Activated CD4-positive, alpha-beta T cell treated with anti-CD3 and anti-CD28 coated beads, Interleukin-2, amount 10 ng/mL, durations not matched to agents 7 days and 5 days (primary cell): ENCODE measurements at places on chromosomes 6 and 20. TPM values are rescaled to one million over a fixed set of nuclear protein-coding genes. Genes with fewer than 3 reads are reported as not detected.

DNA sequence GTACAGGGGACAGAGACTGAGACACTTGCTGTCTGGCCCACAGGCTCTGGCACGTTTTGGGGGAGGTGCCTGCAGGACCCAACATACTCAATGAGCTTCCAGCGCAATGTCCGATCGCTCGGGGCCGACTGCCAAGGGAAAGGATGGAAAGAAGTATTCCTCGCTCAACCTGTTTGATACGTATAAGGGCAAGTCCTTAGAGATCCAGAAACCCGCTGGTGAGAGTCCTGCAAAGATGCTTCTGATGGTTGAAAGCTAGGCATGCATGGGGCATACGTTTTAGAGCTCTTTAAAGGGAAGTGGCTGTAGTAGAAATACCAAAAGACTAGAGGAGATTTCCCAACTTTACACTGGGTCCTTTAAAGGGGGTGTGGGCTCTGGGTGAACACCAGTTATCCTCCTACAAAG, 2.2 kb downstream of the PRRC2A start:
- DNase-seq: no peak

Gene WFDC12
- not detected for total RNA-seq

GRCh38 chr6:158625881-158626305, 18.6 kb downstream of the DYNLT1 start:
- DNase-seq: no peak

Gene CD93
- total RNA-seq: 1.8 TPM

- DNase-seq: no peak
Measured at GRCh38 chr6:161101517-161101916, 109.9 kb downstream of the MAP3K4 start.

Gene C20orf204
- 4.8 TPM for total RNA-seq

Gene SPDEF
- total RNA-seq: not detected

DNA sequence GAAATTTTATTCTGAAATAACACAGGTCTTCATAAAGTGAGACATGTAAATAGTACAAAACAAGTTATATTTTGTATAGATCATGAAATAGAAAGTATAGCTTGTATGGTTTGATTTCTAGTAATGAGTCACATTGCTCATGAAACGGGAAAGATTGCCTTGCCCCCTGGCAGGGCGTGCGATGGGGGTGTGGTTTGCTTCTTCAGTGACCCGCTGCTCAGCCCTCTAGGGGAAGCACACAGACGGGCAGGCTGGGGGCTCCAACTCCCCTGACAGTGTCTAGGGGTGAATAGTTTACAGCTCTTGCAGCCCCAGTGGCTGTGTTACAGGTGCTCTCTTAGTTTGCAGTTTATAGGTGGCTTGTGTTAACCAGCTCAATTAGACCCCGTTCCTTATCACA, 170.5 kb upstream of the RGS17 start:
- no peak for DNase-seq

GRCh38 chr6:35203152-35203670, 10.5 kb upstream of the SCUBE3 start:
- no peak for DNase-seq

GRCh38 chr6:162471842-162472241, 255.7 kb downstream of the PRKN start:
- DNase-seq: no peak

- no peak for DNase-seq
Measured at GRCh38 chr20:1832634-1833033, 62.6 kb upstream of the SIRPA start.

GRCh38 chr6:138800377-138801150, 4.7 kb downstream of the ECT2L start:
- DNase-seq: no peak

Gene MC3R
- not detected for total RNA-seq

GRCh38 chr6:1762203-1762602, 152.5 kb downstream of the FOXC1 start:
- no peak for DNase-seq
